Dermis blood vessel endothelial cell (primary cell): ENCODE measurements at places on chromosomes 7 and 10. TPM values are rescaled to one million over a fixed set of nuclear protein-coding genes. Genes with fewer than 3 reads are reported as not detected.

COL28A1 gene
- 0.17 TPM in 1 of 2 replicates, not detected in the other for total RNA-seq

SORBS1 gene
- total RNA-seq: 0.68 and 3.6 TPM in 2 replicates

DNA sequence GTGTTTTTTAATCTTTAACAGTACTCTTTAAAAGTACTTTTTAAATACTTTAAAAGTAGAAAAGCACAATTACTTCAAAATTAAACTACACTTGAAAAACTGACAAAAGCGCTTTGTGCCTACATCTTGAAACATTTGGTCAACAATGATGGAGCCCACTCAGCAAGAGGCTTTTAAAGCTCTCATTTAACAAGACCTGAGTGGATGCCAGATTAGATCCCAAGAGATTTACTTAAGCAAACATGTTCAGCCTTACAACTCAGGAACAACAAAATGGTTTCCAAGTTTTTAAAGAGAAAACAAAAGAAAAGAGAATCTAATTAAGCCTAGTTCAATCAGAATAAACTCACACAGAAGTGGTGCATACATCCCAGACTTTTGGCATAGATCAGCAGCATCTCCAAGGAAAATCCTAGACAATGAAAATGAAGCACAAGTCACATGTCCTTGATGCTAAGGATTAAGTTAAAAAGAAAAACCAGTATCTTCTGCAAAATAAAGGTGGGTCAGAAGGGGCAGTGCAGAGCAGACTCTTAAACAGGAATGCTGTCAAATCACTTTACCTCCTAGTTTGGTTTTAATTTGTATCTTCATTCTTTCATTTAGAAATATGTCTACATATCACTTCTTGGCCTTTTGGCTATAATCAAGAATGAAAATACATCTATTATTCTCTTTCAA, 26.2 kb downstream of the HIBADH start:
- no peak for DNase-seq

- peak; percentile 64 for DNase-seq
Measured at GRCh38 chr10:70115948-70116682, 16.5 kb downstream of the AIFM2 start.

- peak; percentile 42 for DNase-seq
Measured at GRCh38 chr7:34928052-34928451, 109.2 kb downstream of the DPY19L1 start.

DNA sequence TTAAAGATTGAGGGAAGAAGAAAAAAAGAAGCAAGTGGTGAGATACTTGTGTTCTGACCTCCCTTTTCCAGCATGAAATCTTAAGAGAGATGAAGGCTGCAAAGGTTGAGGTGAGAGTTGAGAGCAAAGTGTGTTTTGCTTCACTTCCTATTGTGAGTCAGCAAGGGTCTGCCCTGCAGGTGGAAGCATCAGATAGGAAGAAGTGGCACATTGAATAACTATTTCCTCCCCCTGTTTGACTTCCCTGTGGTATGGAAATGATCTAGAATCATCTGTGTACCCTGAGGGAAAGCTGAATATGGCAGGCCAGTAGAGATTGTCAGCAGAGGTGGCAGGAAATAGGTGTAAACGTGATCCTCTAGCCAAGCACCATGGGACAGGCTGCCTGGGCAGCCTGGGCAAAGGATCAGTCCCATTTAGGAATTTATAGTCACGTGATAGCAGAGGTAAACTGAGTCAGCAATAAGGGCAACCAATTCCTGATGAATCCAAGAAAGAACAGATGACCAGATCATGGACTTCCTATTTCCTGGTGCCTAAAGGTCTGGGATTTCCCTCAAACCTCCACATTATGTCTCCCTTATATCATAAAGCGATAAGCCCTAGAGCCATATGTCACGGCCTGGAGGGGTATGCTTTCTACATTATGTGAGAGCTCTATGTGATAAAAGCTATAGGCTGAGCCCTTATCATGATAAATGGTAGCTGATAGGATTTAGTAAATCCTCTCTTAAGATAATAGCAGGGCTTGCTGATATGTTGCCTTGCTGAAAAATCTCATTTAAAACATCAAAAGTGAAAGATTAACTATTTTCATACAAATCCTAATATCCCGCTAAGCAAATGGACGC, 287.0 kb downstream of the MDFIC start:
- no peak for DNase-seq

COBL gene
- under 0.01 TPM in 1 of 2 replicates, not detected in the other for total RNA-seq
